ENCODE measurements at places on chromosomes 7 and 10.

DNA sequence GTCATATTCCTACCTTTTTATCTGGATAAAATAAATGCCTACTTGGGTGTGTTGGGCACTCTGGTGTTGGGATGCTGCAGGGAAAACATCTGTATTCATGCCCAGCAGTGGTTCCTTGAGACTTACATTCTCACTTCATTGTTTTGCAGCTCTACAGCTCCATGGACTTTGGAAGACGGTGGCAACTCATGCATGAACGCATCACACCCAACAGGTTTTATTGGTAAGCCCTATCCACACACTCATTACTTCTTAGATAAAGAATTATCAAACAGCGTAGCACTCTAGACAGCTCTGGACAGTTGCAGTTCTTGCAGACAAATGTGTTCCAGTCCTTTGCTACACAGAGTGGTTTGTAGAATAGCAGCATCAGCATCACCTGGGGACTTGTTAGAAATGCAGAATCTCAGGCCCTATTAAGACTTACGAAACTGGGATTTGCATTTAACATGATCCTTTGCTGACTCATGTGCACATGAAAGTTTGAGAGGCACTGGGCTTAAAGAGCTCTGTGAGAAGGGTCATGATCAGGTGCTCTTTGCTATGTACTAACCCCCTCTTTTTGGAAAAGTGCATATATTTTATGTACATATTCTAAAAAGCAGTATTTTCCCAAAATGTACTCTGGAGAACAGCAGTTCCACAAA is 401.9 kb downstream of the SORCS3 start:
- DNase-seq, result no peak

- no peak for DNase-seq
These were observed 121.1 kb downstream of the C10orf90 start for GRCh38 chr10:126549344-126549743.

- no peak for DNase-seq
These were observed 5.7 kb downstream of the SEMA3A start for GRCh38 chr7:84188786-84189405.

DNA sequence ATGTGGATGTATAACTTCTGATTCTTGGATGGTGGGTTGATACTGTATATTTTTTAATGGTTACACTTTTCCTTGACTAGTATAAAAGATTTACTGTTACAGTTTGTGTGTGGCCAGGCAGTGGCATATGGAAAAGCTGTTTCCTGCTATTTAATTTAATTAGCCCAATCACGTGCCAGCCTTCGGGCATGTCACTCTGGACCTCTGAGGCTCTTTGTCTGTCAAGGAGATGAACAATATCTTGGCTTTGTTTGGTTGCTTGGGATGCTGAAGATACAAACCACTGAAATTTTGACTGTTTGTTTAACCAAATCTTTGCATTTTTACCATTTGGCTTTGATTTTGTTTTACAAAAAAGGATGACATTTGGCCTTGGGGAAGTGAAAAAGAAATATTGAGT is 185.0 kb downstream of the HDAC9 start:
- no peak for DNase-seq

DNA sequence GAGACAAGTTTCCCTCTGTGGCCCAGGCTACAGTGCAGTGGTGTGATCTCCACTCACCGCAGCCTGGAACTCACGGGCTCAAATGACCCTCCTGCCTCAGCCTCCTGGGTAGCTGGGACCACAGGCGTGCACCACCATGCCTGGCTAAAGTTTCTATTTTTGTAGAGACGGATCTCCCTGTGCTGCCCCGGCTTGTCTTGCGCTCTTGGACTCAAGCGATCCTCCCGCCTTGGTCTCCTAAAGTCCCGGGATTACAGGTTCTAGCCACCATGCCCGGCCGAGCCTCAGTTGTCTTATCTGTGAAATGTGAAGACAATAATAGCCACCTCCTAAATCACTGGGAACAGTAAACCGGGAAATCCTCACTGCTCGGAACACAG is 88.1 kb downstream of the FOXL3 start:
- DNase-seq, result no peak
